Activated CD4-positive, CD25-positive, alpha-beta regulatory T cell treated with anti-CD3 and anti-CD28 coated beads, Interleukin-2, amount 50 U/mL, for 16 hours (primary cell): ENCODE measurements at places on chromosomes 4 and X.

DNA sequence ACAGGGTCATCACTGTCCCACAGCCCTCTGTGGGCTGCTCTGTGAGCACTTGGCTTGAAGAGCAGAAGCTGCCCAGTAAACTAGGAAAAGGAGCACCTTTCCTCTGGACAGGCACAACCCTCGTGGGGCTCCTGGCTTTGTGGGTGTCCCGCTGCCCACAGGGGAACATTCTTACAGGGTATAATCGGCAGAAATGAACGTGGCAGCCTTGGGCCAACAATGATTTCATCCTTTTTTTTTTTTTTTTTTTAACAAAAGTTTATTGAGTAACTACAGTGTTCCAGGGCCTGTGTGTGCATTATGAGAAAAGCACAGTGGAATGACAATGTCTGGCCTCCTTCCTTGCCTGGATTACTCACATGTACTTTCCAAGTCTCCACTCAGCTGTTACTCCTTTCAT, 197.2 kb downstream of the PDGFC start:
- DNase-seq, result no peak

DNA sequence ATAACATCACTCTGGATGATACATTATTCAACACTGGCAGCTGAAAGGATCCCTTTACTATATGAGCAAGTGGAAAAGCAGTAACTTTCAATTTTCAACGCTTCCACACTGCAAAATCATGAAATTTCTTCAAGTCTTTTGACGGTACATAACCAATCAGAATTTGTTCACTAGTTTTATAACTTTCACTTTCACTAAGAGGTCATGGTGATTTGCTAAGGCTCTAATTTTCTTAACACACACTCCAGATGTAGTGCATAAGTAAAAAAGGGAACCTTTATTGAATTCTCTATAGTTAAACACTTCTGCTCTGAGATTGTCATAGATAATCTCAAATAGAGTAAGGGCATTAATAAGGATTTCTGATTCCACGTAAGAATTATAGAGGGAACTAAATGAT, 4.1 kb downstream of the ARMCX2 start:
- no peak for DNase-seq

GRCh38 chr4:7786040-7786439, 153.6 kb downstream of the AFAP1 start:
- no peak for DNase-seq

- DNase-seq, result no peak
Observed at GRCh38 chrX:73876911-73877310, 313.9 kb downstream of the CHIC1 start.

- DNase-seq, result no peak
Observed at GRCh38 chrX:123756320-123756719, 23.5 kb upstream of the THOC2 start.

DNA sequence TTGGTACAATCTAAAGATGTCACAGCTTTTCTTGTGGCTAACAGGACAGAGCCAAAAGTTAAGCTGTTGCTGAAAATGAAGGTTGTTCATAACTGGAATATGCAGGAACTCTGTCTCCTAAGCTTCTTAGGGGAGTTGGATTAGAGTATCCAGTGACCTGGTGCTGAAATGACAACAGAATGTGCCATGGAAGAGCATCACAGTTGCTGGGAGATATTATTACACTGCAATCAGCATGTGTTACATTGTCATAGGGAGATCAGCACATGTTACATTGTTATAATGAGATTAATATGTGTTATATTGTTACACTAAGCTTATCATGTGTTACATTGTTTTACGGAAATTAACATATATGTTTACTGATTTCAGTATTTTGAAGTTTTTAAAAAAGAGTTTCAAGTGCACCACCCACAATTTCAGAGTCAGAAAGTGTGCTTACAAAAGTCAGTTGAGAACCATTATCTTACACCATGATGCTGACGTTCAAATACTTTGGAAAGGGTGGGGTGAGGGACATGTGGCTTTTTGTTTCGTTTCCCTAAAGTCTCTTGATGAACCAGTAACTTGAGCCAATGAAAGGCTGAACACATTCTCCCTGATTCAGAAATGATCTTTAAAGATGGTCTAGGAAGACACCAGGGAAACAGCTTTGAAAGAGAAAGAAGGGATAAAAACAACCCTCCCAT, 113.4 kb downstream of the DRD5 start:
- DNase-seq, result no peak

DNA sequence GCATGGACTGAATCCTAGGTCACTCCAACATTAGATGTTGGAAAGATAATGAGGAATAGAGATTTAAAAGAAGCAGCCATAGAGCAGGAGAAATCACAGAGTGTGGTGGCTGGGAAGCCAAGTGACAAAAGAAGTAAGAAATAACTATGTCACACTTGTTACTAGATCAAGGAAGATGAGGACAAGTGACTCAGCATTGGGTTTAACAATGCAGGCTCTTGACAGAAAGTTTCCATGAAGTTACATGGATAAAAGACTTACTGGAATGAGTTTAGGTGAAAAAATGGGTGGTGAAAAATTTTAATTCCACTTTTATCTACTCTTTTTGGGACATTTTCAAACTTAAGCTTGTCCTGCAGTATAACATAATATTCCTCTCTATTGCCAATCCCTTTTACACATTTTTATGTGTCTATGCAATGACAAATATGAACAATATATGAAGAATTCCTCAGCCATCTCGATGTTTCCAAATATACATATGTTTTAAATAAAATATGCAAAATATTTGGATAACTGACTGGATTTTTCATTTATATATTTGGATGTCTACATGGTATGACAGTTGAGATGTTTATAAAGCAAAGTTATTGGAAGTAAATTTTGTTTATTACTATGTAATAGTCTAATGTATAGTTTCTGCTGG, 462.6 kb downstream of the IL15 start:
- no peak for DNase-seq

- DNase-seq, result no peak
Observed at GRCh38 chr4:10098780-10099160, 17.8 kb downstream of the WDR1 start.

- no peak for DNase-seq
Observed at GRCh38 chr4:74527049-74527448, 82.1 kb downstream of the AREG start.
